Smooth muscle cell of the brain vasculature (primary cell): ENCODE measurements at places on chromosomes 12 and 14.

DNA sequence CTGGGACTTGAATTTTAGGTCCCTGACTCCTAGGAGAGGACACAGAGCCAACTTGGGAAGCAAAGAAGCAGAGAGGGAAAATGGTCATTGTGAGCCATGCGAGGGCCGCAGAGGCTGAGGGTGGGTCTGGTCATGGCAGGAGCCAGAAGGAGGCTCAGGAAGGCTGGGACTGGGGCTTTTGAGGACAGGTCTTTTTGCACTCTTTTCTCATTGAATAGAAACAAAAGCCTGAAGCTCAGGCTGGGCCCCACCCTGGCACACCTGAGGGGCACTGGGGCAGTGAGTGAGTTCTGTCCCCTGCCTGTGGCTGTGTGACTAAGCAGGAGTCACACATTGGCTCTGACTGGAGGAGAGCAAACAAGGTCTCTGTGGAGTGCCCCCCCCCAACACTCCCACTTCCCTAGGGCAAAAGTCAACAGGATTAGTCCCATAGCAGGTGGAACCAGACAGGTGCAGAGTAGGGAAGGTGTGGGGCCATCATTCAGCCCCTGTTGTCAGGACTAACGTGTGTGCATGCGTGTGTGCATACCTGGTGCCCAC lies 2.8 kb downstream of the KRT7 start:
- no peak for DNase-seq

DNA sequence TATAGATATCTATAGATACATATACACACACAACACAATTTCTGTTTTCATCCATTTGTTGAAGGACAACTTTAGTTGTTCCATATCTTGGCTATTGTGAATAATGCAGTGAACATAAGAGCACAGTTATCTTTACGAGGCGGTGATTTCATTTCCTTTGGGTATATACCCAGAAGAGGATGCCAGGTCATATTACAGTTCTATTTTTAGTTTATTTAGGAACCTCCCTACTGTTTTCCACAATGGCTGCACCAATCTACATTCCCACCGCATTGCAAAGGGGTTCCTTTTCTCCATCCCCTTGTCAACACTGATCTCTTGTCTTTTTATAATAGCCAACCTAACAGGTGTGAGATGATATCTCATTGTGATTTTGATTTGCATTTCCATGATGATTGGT lies 143.4 kb upstream of the ARHGAP5 start:
- DNase-seq = no peak

DNA sequence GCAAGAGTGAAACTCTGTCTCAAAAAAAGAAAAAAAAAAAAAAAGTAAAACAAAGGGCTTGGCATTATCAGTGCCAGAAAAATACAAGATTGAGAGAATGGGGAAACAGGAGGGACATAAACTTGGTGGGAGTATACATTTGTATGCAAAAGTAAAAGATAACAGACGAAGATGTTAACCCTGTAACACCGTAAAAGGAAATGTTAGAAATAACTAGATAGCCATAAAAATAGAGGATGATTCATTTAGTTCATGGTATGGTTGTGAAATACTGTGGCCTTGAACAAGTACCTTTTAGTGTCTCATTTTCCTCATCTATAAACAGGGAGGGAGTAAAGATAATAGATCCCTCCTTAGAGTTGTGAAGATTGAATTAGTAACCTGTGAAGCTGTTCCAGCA lies 33.3 kb downstream of the ATP2A2 start:
- no peak for DNase-seq

DNA sequence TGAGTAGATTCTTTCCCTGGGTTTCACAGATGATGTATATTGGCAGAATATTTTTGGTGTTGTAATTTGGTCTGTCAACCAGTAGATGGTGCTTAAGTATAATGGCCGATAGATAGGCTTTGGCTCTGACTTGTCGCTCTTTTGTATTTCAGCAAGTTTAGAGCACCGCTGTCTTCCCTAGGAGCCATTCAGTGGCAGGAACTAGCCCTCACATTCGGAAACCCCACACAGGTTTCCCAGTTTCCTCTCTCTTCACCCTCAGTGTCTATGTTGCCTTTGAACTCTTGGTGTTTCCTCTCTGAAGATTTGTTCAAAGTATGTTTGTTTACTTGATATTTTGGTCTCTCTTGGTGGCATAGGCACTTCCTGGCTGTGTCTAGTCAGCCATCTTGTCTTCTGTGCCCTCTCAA lies 102.2 kb downstream of the GPHN start:
- DNase-seq = no peak

GRCh38 chr14:36971263-36971855 lies 201.0 kb downstream of the SLC25A21 start:
- DNase-seq = no peak

GRCh38 chr14:105486974-105487448 lies 325 bp downstream of the CRIP1 start:
- no peak for DNase-seq
